ENCODE measurements at places on chromosomes 12 and 14.

GRCh38 chr14:63421226-63421625 lies 102.5 kb upstream of the GPHB5 start:
- DNase-seq: no peak

DNA sequence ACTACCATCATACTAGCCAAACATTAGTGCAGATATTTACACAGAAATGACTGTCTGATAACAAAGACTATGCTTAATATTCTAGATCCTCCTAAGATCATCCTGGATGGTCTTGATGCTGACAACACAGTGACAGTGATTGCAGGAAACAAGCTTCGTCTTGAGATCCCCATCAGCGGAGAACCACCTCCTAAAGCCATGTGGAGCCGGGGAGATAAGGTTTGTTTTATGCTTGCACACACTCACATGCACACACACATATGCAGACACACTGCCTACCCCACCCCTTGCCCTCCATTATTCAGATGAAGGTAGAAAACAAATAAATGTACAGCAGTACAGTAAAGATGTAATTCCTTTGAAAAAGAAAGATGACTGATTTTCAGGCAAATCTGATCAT lies 44.4 kb upstream of the CHPT1 start:
- no peak for DNase-seq

DNA sequence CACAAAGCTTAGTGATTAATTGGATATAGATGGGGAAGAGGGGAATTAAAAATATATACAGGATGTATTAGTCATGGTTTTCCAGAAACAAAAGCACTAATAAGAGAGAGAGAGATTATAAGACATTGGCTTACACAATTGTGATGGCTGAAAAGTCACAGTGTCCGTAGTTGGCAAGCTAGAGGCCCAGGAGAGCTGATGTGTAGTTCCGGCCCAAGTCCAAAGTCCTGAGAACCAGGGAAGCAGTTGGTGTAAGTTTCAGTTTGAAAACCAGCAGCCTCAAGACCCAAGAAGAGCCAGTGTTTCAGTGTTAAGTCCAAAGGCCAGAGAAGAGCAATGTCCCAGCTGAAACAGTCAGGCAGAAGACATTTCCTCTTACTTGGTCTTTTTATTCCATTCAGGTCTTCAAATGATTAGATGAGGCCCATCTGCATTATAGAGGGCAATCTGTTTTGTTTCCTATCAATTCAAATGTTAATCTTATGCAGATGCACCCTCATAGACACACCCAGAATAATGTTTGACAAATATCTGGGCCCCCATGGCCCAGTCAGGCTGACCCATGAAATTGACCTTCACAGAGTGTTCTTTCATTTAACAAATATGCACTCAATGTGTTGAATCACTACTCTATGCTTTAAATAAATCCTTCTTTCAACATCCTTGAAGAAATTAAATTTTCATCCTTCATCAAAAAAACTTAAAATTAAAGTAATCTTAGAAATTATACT lies 67.2 kb upstream of the DIO2 start:
- no peak for DNase-seq

DNA sequence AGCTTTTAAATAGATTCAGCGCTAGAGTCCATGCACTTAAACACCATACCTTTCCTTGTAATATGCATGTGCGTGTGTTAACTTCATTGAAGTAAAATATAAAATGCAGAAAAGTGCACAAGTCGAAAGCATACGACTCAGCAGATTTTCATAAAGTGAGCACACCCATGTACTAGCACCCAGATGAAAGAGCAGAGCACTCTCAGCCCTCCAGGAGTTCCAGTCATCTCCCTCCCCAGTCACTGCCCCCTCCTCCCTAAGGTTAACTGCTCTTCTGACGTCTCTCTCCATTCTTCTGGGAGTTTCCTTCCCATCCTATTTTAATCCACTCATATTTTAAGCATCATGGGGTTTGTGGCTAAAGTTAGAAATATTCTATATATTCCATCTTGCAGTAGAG lies 20.2 kb downstream of the RDH12 start:
- DNase-seq: no peak

DNA sequence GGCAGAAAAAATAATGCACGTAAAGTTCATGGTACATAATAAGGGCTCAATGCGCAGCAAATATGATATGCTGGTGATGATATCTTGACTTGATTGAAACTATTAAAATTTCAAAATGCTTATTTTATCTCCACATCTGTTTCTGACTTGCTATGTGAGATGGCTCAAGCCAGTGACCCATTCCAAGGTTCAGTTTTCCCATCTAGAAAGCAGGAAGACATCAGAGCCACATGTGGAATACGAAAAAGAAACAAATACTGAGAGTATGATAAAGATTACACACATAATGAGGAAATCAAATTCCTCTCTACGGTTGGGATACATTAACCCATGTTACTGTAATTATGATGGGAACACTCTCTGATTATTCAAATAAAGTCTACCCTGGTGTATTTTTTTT lies 24.0 kb upstream of the TSPAN11 start:
- no peak for DNase-seq

DNA sequence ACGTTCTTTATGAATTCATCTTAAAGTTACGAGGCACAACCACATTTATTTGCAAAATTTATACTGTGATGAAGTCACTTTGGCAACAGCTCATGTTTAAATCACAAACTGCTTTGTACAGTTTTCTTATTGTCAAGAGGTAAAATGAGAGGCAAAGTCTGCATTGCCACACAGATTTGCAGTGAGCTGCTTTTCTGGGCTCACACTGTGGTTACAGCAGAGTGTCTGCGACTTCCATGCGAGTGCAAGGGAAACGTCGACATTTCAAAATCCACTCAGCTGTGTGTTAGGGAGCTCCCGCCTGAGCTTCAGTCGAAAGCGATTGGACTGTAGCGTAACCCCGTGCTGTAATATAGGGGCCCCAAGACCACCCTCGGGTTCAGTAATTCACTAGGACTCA lies 13.0 kb downstream of the MTA1 start:
- DNase-seq: no peak

DNA sequence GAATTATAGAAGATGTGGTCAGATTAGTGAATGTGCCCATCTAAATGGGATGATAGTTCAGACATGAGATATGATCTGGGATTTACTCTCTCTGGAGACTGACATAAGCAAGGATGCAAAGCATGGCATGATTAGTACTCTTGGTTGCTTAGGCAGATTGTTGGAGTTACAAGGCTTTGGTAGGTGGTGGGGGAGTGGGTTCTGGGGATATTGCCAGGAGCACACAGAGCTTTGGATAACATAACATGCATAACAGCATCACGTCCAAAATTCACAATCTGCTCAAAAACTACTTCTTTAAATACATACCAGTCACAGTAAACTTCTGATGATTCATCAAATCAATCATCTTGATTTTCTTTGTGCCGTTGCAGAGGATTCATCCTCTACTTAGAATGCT lies 287.4 kb downstream of the ACSS3 start:
- DNase-seq: peak; percentile 95

DNA sequence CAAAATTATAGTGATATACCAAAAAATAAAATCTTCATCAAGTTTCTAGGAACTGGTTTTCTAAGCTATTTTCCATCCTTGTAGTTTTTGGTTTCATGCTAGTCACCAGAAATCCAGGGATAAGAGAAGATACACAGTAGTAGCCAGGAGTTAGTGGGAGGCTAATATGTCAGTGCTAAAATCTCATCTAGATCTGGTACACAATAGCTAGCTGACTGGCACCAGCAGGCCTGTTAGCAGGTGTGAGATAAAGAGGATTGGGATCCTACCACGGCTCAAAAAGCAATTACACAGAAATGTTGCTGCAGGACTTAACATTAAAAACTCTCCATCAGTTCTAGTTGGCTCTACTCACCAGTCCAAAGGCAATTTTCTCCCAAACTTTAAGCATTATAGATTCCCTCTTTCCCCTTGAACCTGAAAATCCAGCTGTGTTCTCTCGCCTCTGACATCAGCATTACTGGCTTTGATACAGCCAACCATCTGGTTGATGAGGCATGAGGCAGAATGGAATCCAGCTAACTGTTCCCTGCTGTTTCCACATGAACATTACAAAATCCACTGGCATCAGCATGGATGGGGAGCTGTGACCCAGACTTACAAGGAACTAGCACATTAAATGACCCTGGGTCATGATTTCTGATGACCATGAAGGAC lies 41.8 kb upstream of the CCDC196 start:
- DNase-seq: no peak

Measured in NCI-H446 treated with DMSO at 0.1 percent for 48 hours (cell line).